ENCODE measurements at places on chromosomes 7 and 10.

- no peak for DNase-seq
Observed at GRCh38 chr7:31767686-31768358, 80.8 kb downstream of the PPP1R17 start.

GRCh38 chr10:117342641-117343040 is 32.6 kb downstream of the PDZD8 start:
- DNase-seq: no peak

GRCh38 chr7:76191783-76192240 is 9.9 kb upstream of the SRRM3 start:
- no peak for DNase-seq

DNA sequence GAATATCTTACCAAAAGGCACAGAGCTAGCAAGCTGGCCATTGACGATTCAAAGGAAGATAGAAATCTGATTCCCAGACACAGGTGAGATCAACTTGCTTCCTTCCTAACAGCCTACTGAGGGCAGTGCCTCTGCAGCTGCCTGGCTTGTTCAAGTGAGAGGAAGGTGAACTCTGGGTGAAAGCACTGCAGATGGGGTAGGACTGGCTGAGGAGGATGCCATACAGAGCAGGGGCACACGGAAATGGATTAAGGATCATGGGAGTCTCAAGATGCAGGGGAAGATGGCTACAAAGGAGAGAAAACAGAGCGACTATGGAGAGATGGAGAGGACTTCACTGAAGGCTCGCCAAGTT is 34.4 kb upstream of the GPAM start:
- DNase-seq: no peak

DNA sequence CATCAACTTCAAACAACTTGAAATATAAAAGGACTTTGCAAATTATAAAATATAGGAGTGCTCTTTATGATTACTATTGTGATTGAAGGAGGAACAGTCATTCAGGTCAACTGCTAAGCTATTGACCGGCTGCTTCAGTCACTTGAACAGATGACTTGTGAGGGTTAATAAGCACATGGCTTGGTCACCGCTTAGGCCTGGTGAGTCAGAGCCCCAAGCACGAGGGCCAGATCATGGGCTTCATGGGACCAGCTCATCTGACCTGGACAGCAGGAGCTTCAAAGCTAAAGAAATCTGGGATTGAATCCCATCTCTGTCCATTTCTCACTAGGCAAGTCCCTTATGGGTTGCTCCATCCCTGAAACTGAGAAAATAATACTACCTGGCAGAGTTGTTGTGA is 60.4 kb upstream of the ADO start:
- DNase-seq: no peak

DNA sequence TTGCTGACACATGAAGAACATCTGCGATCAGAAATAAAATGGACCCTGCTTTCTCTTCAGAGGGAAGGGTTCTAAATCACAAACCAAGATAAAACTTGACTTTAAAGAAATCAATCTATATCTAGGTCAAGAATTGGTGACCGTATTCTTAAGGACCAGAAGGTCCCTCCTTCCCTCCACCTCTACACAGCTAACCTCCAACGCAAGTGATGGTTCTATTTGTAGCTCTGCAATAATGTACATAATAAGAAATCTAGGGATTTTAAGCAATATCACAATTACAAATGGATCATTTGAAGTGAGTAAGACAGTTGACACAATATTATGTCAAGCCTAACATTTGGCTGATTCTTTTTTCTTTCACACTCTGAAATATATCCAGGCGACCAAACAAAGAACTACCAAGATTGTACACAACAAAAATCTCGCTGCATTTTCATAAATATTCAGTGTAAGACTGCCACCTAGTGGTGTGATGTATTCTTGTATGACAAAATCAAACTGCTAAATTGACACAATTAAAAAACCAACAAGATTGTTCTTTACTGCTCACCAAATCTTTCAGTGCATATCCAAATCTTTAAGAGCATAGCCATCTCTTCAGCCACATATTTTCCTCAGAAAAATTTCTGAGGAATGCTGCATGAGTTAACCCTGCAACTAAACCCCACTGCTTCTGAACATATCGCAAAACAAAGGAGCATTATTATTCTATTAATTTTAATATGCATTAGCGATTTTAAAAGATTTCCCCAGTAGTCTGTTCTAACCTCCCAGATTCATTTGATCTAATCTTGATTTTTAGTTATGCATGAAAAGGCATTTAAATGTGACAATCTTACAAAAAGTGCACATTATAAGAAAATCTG is 44.5 kb downstream of the ICA1 start:
- DNase-seq: no peak

DNA sequence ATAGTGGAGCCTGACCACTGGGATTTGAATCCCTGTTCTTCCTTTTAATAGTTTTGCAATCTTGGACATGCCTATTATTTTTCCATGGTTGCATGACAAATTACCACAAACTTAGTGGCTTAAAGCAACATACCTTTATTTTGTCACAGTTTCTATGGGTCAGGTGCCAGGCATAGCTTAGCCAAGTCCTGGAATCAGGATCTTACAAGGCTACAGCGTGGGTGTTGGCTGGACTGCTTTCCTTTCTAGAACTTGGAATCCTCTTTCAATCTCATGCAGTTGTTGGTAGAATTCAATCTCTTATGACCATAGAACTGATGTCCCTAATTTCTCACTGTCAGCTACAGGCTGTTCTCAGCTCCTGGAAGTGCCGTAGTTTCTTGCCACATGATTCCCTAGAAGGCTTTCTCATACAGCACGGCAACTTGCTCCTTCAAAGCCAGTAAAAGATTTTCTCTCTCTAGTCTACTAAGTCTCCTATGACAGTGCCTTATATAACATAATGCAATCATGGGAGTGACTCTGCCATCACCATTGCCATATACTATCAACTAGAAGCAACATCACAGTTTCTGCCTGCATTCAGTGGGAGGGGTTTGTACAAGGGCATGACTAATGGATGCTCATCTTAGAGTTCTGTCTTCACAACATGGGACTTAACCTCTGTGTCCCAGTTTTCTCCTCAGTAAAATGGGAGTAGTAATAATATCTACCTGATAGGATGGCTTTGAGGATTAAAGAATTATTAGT is 243.4 kb upstream of the FZD1 start:
- no peak for DNase-seq
